Esophagus muscularis mucosa (tissue), 4 donors: ENCODE measurements at places on chromosomes 6 and 20. TPM values are rescaled to one million over a fixed set of nuclear protein-coding genes. Genes with fewer than 3 reads are reported as not detected.

KHDC1L gene
- total RNA-seq: not detected

ADGRF5 gene
- total RNA-seq: 33.6 TPM

SYTL3 gene
- total RNA-seq: 4.8 TPM

TPD52L1 gene
- total RNA-seq: 24.0 TPM

PRRT1 gene
- 3.8 TPM for total RNA-seq

RNF39 gene
- total RNA-seq: not detected

CALHM4 gene
- not detected for total RNA-seq

DNA sequence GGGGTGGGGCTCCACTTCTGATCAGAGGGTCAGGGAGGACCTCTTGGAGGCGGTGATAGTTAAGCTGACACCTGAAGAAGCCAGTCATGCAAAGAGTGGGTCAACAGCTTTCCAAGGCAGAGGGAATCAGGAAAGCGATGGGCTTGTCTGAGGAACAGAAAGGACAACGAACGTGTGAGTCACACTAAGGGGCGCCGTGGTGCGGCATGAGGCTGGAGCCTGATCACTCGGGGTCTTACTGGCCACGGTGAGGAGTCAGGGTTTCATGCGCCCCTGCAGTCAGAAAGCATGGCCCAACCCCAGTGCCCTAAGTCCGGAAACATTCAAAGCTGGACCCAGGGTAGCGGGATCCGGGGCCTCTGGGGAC is 50.6 kb upstream of the SLC32A1 start:
- no peaks in the 10 kb centered on the region for H3K36me3 ChIP-seq
- DNase-seq: no peak
- H3K4me1 ChIP-seq: peaks cover 14% of the 10 kb centered on the region
- H3K27me3 ChIP-seq: peaks cover 5% of the 10 kb centered on the region
- no peak overlapping the region for H3K27ac ChIP-seq
- H3K4me3 ChIP-seq: peak overlapping the region; percentile 61

GRCh38 chr20:16283307-16283706 is 289.9 kb downstream of the KIF16B start:
- H3K27ac ChIP-seq: no peak overlapping the region
- H3K4me1 ChIP-seq: peaks cover 6% of the 10 kb centered on the region
- H3K4me3 ChIP-seq: no peak overlapping the region

GRCh38 chr6:163391985-163392384 is 22.5 kb upstream of the QKI start:
- H3K4me3 ChIP-seq: no peak overlapping the region
- DNase-seq: no peak
- H3K27ac ChIP-seq: no peak overlapping the region
- H3K27me3 ChIP-seq: no peaks in the 10 kb centered on the region
- peaks cover 19% of the 10 kb centered on the region for H3K4me1 ChIP-seq

DNA sequence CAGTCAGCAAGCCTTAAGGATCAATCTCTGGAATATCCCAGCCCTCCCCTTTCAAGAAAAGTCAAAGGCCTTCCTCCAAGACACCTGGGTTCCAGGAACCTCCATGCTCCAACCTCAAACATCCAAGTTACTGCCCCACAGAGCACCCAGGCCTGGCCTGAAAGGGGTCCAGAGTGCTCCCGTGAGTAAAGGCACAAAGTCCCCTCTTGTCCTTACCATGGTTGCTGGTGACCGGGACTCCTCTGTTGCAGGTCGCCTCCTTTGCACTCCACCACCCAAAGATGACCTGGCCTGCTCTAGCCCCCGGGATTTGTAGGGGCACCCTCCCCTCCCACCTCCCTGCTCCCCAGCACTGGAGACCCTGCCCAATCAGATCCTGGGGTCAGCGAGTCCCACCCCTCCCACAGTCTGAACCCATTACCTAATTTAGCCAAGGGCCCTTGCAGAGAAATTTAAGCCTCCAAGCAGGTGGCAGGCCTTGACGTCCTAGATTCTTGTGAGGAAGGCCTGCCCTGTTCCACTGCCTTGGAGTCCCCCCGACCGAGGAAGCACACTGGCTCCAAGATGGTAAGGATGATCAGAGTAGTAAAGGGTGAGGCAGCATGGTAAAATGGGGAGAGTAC is at the start of gene TNNC2:
TSS of gene TNNC2 (minus strand) at position 283 of the 623 bp plus-strand sequence. CDS start at position 219, 64 bp downstream.
- H3K4me3 ChIP-seq: no peak within 1 kb of the TSS
- DNase-seq: no peak
- peak within 1 kb of the TSS; percentile 62 for H3K27ac ChIP-seq
- H3K36me3 ChIP-seq: no peaks in the 10 kb centered on the region
- H3K27me3 ChIP-seq: no peaks in the 10 kb centered on the region

GRCh38 chr6:119129968-119130484 is 51.6 kb upstream of the FAM184A start:
- H3K4me1 ChIP-seq: peaks cover 16% of the 10 kb centered on the region
- H3K4me3 ChIP-seq: no peak overlapping the region
- DNase-seq: no peak
- no peaks in the 10 kb centered on the region for H3K36me3 ChIP-seq
- no peak overlapping the region for H3K27ac ChIP-seq

GRCh38 chr20:21557241-21558020 is 43.6 kb upstream of the NKX2-2 start:
- H3K36me3 ChIP-seq: no peaks in the 10 kb centered on the region
- no peak overlapping the region for H3K27ac ChIP-seq
- no peak overlapping the region for H3K4me3 ChIP-seq
- no peak for DNase-seq
- H3K27me3 ChIP-seq: no peaks in the 10 kb centered on the region
- no peaks in the 10 kb centered on the region for H3K4me1 ChIP-seq

DNA sequence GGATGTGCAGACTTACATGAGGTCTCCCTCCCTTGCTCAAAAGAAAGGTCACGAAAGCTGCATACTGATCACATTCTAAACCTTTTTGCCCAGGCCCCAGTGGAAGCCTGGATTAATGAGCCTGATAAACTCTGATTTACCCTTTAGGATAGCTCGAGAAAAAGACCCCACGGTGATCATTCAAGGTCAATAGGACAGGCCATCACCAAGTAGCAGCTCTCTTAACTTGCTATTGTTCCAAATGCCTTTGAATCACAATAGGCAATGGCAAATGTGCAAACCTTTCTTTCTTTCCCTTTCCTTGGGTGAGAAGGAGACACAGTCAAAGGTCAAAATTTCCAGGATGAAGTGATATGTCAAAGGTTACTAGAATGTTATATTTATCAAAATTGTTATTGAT is 327.3 kb downstream of the HDGFL1 start:
- H3K4me1 ChIP-seq: peaks cover 11% of the 10 kb centered on the region
- H3K27me3 ChIP-seq: no peaks in the 10 kb centered on the region

- DNase-seq: no peak
- H3K36me3 ChIP-seq: no peaks in the 10 kb centered on the region
- no peak overlapping the region for H3K4me3 ChIP-seq
- H3K27me3 ChIP-seq: no peaks in the 10 kb centered on the region
These were observed 18.2 kb upstream of the SRC start for GRCh38 chr20:37327748-37328147.

- no peak for DNase-seq
- H3K27me3 ChIP-seq: no peaks in the 10 kb centered on the region
- H3K4me3 ChIP-seq: no peak overlapping the region
- H3K27ac ChIP-seq: no peak overlapping the region
These were observed 1.6 kb downstream of the NOX3 start for GRCh38 chr6:155454008-155454407.
